ENCODE measurements at places on chromosomes 16 and 17.

DNA sequence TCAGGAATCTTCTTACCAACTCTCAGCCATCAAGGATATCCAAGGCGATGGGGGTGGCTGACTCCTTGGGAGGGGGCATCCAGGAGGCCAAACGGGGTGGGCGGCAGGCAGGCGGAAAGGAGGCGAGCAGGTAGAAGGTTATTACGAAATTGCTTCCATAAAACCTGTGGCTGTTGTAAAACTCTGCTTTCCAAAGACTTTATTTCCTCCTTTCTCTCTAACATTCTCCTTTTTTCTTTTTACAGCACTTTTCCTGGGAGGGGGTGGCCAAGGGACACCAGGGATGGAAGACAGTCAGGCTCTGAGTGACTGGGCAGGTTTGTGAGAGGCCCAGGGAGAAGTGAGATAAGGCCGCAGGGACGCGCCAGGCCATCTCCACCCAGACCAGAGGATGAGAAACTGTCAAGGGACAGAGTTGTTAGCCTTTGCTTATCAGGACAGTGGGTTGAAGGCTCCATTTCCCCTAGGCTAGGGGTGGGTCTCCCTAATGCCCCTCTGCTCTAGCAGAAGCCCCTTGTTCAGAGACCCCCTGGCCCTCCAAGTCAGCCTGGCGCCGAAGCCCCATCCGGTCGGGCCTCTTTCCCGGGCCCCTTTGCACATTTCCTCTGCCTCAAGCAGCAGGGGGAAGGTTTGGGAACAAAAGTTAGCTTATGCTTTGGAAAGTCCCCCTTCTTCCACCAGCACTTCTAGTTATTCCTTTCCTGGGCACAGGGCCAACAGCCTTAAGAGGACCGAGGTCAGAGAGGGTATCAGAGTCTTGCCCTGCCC, 5.0 kb upstream of the HOXB9 start:
- no peak for DNase-seq

GRCh38 chr16:29712809-29713208, 33.0 kb downstream of the C16orf54 start:
- DNase-seq, result no peak

DNA sequence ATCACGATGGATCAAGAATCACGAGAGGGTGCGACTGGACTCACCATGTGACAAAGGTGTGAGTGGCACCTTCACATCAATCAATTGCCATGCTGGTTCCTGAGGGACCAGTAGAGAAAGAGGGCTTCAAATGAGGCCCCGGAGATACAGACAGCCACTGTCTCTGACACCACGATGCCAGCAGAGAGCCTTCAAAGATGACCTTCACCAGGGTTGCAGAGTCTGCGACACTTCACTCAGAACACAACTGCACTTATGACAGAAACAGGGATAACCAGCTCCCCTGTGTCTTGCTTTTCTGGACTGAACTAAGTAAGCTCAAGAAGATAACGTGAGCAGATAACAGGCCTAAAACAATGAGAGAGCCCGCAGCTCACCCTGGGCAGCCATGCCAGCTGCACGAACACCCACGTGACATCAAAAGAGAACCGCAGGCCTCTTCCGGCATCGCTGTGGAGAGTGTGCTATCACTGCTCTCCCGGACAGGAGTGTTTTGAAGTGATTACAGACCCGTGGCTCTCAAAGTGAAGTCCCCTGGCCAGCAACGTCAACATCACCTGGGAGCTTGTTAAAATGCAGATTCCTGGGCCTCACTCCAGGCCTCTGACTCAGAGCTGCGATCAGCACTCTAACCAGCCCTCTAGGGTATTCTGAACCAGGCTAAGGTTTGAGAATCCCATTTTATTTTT, 36.4 kb downstream of the KLHDC4 start:
- no peak for DNase-seq

DNA sequence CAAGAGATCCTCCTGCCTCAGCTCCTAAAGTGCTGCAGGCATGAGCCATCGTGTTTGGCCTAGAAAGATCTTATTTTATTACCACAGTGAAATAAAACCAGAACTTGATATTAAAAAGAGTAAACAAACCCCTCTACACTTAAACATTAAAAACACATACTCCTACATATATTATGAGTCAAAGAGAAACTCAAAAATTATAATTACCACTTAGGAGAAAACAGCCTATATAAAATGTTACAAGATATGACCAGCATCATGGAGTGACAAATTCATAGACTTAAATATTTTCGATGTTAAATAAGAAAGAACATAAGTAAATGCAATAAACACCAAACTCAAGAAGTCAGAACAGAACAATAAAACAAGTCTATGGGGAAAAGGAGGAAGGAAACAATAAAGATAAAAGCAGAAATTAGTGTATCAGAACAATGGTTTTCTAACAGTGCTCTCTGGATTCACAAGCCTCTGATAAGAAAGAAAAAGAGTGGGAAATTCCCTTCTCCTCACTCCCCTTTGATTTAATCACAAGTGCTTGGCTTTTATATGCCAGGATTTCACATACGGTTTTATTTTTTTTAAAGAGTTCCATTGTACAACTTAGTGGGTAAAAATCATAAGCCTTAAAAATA, 23.0 kb downstream of the SKAP1 start:
- DNase-seq, result no peak

DNA sequence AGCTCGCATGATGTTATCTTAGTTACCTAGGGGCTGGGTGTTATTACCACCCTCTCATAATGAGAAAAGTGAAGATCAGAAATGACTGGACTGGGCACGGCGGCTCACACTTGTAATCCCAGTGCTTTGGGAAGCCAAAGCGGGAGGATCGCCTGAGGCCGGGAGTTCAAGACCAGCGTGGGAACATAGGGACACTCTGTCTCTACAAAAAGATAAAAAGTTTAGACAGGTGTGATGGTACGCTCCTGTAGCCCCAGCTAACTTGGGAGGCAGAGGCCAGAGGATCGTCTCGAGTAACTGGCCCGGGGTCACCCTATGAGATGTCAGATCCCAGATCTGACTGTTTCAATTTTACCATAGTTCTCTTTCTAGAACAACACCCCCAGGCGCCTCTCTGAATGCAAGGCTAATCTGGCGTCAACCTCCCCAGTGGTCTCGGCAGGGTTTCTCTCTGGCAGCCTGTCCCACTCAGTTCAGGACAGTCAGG, 1.9 kb upstream of the CCDC102A start:
- DNase-seq, result no peak

GRCh38 chr17:33435721-33436301, 142.7 kb upstream of the ASIC2 start:
- DNase-seq, result no peak

GRCh38 chr16:58222532-58223316, 24.8 kb upstream of the CSNK2A2 start:
- DNase-seq, result no peak

DNA sequence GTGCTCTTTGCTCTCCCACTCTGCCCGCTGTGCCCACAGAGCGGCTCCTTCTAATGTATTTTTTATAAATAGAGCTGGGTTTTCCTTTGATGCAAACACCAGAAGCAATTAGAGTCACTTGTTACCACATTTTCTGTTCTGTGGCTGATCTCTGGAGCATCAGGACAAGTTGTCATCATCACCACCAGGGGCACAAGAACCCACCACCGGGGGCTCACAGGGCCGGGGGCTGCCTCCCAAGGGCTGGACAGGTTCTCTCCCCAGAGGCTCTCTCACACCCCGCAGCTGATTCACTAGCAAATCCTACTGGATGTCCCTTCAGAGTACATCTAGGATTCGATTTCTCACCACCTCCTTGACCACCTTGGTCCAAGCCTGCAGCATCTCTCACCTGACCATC, 18.5 kb downstream of the C16orf82 start:
- no peak for DNase-seq

DNA sequence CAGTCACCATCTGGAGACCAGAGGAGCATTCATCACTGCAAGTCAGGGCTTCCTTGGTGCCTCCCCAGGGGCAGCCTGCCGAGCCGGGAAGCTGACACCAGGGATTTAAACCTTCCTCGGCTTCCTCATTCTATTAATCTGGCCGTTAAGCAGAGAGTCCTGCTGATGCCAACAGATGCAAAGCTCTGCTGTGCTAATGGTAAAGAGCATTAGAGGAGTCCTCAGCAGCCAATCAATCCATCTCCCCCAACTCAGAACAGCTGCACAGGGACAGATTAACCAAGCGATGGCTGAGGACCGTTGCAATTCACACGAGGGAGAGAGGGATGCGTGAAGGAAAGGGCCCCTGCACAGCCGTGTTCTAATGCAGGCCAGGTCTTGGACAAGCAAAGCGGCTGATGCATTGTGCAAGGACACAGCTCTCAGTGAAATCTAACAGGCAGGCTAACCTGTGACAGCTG, 116.6 kb downstream of the XYLT1 start:
- peak; percentile 47 for DNase-seq

DNA sequence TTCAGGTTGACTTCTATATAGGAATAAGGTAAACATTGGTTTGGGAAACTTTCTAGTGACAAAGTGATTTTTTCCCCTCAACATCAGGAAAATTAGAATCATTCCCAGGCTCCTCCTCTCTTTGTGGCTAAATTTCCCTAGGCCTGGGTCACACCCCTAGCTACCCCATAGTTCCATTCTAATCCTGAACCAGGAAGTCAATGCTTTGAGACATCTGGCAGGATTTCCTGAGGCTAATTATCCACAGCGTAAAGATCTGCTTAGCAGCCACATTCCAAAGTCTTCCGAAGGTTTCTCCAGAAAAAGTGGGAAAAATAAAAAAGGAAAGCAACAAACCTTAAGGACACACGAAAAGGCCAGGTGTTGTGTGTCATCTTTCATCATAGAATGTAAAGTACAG, 60.3 kb upstream of the CORO6 start:
- no peak for DNase-seq

DNA sequence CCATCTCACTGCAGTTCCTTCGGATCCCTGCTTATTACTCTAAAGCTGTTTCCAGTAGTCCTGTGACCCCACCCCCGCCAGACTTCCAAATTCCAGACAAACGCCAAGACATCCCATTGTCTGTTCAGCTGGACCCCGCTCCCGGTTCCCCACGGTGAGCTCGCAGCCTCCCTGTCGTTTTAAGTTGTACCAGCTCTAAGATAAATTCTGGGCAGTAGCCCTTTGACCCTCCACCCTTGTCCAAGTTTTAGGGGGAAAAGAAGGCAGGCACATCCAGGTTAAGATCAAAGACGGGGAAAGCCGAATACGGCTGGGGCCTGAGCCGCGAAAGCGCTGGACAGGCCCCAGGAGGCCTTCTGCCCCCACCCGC, 589 bp downstream of the ARL6IP1 start:
- DNase-seq, result no peak
